T-helper 17 cell (primary cell): ENCODE measurements at places on chromosomes 3 and 15. TPM values are rescaled to one million over a fixed set of nuclear protein-coding genes. Genes with fewer than 3 reads are reported as not detected.

DNA sequence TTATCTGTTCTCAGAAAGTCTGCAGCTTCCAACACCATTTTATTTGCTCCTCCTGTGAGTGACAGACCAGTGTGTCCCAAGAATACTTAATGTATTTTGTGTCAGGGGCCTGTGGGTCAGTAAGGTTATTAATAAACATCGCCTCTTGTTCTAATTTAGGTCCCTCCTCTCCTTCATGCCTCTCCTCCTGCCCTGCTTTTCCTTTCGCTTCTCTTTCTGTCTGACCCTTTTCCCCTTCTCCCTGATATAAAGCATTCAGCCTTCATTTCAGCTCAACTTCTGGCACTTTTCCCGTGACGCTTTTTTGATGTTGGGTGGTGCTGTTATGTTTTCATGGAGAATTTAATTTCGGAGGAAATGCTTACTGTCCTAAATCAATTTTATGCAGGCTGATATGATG, 29.7 kb upstream of the NR2F2 start:
- no peak overlapping the region for H3K27ac ChIP-seq
- no peaks in the 10 kb centered on the region for H3K4me1 ChIP-seq

- no peaks in the 10 kb centered on the region for H3K27me3 ChIP-seq
- H3K4me1 ChIP-seq, result peaks cover 8% of the 10 kb centered on the region
- H3K27ac ChIP-seq, result no peak overlapping the region
- DNase-seq, result no peak
- H3K4me3 ChIP-seq, result no peak overlapping the region
These were observed 19.5 kb upstream of the BSN start for GRCh38 chr3:49534581-49535441.

GRCh38 chr15:20353966-20354883, 187.4 kb downstream of the GOLGA6L6 start:
- H3K4me3 ChIP-seq, result no peak overlapping the region
- peaks cover 30% of the 10 kb centered on the region for H3K27me3 ChIP-seq
- no peaks in the 10 kb centered on the region for H3K36me3 ChIP-seq
- H3K27ac ChIP-seq, result no peak overlapping the region
- no peak for DNase-seq

DNA sequence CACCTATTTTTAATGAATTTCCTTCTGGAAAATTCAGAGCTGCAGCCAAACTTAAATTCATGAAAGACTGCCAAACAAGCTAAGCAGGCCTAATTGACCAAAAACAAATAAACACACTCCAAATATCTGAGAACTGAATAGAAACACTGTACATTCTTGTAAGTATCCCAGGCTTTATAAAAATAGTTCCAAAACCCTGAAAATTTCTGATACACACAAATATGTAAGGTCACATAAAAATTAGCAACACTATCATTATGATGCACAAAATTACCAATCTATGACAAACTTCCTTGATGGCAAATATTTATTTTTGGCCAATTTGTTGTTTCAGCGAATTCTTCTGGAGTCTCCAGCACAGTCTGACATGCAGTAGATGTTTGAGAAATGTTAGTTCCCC, 117.9 kb upstream of the UBE2E2 start:
- H3K4me1 ChIP-seq, result no peaks in the 10 kb centered on the region
- no peaks in the 10 kb centered on the region for H3K36me3 ChIP-seq
- DNase-seq, result no peak
- H3K4me3 ChIP-seq, result no peak overlapping the region

GRCh38 chr3:14688525-14688924, 13.6 kb downstream of the C3orf20 start:
- no peak overlapping the region for H3K27ac ChIP-seq
- H3K4me3 ChIP-seq, result no peak overlapping the region
- no peaks in the 10 kb centered on the region for H3K36me3 ChIP-seq
- peaks cover 6% of the 10 kb centered on the region for H3K4me1 ChIP-seq

ADPRH gene
- total RNA-seq, result 3.7 TPM

CCDC50 gene
- 12.7 TPM for total RNA-seq

AHSG gene
- total RNA-seq, result not detected

ALCAM gene
- total RNA-seq, result 8.4 TPM

SLC12A1 gene
- not detected for total RNA-seq

ZNF620 gene
- total RNA-seq, result 2.5 TPM
